AG20443 (cell line): ENCODE measurements at places on chromosomes 4 and X.

DNA sequence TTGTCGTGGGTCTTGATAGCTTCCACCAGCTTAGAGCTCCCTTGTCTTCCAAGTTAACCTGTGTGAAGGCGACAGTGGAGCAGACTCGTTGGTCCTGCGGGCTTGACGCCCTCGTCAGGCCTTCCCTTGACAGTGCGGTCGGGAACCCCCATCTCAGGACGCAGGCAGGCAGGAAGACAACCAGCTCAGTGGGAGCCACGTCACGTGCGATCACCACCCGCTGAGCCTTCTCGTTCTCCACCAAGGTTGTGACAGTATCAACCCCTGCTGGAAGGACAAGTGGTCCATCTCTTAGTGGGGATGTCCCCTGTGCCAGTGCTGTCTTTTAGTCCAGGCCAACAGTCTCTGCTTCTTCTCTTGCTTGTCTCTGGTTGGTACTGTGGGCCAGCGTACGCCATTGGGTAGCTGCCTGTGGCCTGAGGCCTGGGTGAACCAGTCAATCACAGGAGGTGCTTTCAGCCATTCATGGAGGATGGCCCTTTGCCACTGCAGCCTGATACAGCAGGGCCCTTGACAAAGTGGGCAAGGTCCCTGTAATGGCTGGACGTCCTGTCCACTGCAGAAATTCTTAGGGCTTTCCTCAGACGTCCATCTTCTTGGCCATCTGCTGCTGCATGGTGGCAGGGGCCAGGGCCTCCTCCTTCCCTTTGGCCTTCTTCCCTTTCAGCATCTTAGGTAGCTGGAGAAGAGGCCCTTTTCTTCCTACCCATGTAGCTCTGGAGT, 31.4 kb downstream of the RGS12 start:
- no peak for DNase-seq

DNA sequence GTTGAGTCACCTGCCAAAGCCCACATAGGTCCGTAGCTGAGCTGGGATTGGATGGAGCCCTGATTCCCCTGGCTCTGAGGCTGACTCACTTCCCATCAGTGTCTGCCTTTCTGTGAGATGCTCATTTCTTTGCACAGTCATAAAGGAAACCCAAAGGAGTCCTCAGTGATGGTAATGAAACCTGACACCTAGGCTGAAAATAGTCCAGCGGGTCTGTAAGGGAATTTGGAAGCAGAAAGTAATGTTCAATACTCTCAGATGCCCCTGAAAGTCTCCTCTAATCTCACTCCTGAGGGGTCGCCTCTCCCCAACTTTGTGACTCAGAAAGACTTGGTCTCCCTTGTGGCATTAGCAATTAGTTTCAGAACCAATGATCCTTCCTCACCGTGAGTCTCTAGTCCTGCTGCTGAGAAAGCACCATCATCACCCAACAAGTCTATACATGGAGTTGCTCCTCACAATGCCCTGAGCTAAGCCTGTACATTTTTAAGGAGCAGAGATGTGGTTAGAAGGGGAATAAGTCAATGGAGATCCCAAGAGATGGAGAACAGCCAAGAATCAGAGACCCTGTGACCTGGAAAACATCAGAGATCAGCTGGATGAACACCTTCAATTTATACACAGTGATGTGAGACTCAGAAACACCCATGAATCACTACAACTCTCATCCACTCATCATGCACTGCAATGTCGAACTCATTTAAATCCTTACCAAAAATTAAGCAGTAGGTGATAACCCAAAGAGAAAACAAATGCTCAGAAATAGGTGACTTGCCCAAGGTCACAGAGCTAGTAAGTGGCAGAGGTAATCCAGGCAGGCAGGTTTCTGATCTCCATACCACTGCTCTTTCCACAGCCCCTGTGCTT, 219.0 kb upstream of the CPEB2 start:
- DNase-seq = no peak

GRCh38 chr4:163736876-163737275, 242.4 kb downstream of the TMA16 start:
- no peak for DNase-seq

GRCh38 chr4:189525304-189525703, 415.4 kb upstream of the FRG1 start:
- no peak for DNase-seq

- DNase-seq = no peak
These were observed 65.8 kb downstream of the GPR101 start for GRCh38 chrX:136967966-136968365.

GRCh38 chrX:148380650-148381561, 119.5 kb upstream of the AFF2 start:
- peak; percentile 11 for DNase-seq

GRCh38 chr4:56241500-56241899, 145.8 kb downstream of the AASDH start:
- no peak for DNase-seq

GRCh38 chrX:69093960-69094871, 71.0 kb downstream of the PJA1 start:
- peak; percentile 55 for DNase-seq

GRCh38 chr4:85763202-85763601, 288.3 kb downstream of the ARHGAP24 start:
- no peak for DNase-seq

DNA sequence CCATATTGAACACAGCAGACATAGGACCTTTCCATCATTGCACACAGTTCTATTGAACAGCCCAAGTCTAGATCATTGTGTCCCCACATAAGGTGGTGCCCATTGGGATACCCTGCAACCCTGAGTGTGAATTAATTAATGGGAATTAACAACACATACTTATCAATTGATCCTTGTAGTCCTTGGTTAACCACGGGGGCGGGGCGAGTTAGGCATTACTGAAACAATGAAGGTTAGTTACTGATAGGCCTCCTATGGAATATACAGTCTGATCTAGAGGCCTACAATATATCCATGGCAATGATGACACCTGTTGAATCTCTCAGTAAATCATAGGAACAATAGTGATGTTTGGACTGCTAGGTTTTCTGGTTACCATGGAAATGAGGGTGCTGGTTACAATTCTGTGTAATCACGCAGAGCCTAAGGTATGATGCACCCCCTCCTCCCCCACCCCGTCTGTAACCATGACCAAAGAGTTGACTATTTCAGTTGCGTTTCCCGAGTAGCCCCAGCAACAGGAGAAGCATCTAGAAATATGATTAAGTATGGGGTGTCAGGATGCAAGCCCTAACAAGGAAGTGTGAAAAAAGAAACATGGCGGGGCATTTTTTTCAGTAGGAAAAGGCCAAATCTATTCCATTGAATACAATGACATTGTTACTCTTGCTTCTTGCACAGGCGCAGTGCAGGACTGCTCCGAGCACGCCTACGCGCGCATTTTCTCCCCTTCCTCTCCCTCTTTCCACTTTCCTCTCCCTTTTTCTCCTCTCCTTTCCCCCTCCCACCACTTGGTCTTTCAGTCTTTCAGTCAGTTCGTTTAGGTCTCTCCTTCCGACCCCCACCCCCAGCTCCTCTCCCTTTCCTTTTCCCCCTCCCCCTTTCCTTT, 677 bp upstream of the NONO start:
- peak; percentile 38 for DNase-seq

GRCh38 chrX:126886997-126887396, 67.5 kb downstream of the PRR32 start:
- DNase-seq = no peak

GRCh38 chr4:74653331-74654229, 140.7 kb downstream of the BTC start:
- DNase-seq = no peak

DNA sequence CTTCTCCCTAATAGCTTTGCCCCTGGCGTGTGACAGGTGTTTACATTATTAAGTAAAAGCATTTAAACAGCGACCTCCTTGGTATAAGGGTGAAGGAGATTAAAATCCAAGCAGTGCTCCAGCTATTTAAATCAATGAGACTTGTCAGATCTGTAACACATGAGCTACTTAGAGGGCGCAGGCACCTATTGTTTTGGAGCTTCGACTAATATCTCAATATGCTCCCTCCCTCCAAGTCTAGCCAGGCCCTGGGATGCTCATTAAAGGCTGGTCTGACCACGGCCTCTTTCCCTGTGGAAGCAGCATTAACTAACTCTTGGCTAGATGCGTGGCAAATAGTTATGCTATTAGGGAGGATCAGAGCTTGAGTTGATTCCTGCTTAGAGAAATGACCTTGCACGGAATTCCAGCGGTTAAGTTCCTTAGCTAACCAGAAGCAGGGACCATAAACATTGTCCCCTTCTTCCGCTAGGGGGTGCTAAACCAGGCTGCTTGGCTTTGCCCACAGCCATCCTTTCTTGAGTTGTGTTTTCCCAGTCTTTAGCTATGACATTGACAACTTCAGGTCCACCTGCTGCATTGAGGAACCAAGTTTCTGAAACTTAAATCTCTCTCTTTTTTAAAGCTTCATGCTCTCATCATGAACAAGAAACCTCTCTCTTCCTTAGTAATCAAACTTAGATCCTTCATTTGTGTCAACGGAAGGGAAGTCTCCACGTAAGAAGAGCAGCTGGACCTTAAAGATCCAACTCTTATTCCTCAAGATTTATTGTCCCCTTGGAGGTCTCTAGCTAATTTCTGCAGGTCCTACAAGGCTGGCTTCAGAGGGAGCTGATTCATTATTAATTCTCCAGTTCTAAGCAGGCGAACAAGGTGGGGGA, 80.7 kb upstream of the IGFBP7 start:
- peak; percentile 39 for DNase-seq

DNA sequence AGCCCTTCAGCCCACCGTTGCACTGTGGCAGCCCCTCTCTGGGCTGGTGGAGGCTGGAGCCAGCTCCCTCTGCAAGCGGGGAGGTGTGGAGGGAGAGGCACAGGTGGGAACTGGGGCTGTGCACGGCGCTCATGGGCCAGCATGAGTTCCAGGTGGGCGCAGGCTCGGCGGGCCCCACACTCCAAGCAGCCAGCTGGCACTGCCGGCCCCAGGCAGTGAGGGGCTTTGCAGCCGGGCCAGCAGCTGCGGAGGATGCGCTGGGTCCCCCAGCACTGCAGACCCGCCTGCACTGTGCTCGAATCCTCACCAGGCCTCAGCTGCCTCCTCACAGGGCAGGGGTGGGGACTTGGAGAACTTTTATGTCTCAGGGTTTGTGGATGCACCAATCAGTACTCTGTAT, 1354.8 kb upstream of the IGFBP7 start:
- no peak for DNase-seq

GRCh38 chr4:173051232-173051631, 117.4 kb upstream of the GALNT7 start:
- no peak for DNase-seq

- DNase-seq = peak; percentile 64
These were observed 42.2 kb upstream of the CXCL8 start for GRCh38 chr4:73698217-73698616.

- DNase-seq = no peak
These were observed 366.5 kb downstream of the FAT4 start for GRCh38 chr4:125681240-125681639.

GRCh38 chr4:55409468-55410171, 13.9 kb downstream of the TMEM165 start:
- DNase-seq = peak; percentile 14

- DNase-seq = peak; percentile 89
These were observed 7.8 kb downstream of the RBM47 start for GRCh38 chr4:40621592-40622512.

- peak; percentile 27 for DNase-seq
These were observed 163.1 kb downstream of the SMARCA1 start for GRCh38 chrX:129360175-129360574.

DNA sequence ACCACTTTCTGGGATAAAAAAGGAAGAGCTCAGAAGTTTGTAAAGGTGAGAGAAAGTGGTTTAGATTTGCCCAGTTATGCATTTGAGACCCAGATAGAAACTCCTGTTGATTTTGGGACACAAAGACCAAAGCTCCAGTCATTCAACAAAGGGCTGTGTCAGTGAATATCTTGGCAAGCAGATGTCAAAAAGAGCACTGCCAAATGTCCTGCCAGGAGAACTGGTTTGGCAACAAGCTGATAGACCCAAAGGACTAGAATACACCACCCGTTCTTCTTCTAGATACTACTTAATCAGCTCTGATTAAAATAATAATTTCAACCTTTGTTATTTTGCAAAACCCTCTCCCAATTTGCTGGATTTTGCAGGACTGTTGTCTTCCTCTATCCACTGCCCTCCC, 121.4 kb downstream of the NHS start:
- DNase-seq = no peak

GRCh38 chrX:153351981-153352380, 18.0 kb downstream of the ZNF275 start:
- DNase-seq = no peak

GRCh38 chr4:147078875-147079658, 133.4 kb upstream of the TTC29 start:
- no peak for DNase-seq

DNA sequence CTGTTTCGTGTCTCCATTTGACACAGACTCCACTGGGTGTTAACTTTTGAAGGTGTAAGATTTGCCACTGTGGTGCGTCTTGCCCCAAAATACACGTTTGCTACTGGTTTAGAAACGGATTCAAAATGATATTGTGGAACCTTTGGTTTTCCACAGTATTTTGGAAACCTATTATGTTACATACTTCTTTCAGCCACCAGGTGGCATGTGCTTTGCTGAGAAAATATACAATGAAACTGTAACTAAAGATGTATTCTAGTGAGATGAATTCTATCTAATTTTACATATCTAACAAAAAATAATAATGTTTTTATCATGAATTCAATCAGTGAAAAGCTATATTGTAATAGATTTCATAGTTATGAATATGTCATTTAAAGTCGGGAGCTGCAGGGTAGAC, 28.4 kb upstream of the SLITRK4 start:
- peak; percentile 6 for DNase-seq

GRCh38 chr4:1948892-1949436, 59.8 kb downstream of the NELFA start:
- no peak for DNase-seq

DNA sequence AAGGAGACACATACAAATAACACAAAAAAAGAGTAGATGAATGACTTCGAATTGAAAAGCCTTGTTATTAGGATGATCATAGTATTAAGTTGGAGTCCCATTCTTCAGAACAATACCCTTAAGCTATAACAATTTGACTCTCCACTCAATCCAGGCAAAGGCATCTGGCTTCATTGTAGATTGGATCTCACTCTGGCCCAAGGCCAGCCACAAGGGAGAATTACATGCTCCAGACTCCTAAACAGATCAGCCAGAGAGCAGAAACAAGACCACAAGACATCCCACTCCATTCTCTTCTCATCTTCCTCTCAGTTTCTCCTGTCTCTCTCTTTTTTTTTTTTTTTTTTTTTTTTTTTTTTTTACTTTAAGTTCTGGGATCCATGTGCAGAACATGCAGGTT, 213.9 kb downstream of the DHX15 start:
- no peak for DNase-seq

GRCh38 chr4:56410247-56411062, 23.2 kb upstream of the AASDH start:
- peak; percentile 87 for DNase-seq

DNA sequence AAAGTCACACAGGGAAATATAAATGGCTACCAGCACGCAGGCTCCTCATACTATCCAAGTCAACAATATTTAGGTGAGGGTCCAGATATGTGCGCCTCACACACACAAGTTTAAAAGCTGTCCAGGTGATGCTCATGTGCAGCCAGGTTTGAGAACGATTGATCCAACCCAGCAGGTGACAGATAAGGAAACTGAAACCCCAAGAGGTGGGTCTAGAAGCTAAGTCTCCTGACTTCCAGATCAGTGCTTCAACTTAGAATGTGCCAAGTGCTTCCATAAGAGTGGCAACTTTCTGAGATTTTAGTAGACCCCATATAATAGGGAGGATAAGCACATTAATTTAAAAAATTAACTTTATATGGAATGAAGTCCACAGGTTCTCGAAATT, 54.4 kb upstream of the NAP1L5 start:
- no peak for DNase-seq
